ENCODE measurements at places on chromosomes 5 and 9.

DNA sequence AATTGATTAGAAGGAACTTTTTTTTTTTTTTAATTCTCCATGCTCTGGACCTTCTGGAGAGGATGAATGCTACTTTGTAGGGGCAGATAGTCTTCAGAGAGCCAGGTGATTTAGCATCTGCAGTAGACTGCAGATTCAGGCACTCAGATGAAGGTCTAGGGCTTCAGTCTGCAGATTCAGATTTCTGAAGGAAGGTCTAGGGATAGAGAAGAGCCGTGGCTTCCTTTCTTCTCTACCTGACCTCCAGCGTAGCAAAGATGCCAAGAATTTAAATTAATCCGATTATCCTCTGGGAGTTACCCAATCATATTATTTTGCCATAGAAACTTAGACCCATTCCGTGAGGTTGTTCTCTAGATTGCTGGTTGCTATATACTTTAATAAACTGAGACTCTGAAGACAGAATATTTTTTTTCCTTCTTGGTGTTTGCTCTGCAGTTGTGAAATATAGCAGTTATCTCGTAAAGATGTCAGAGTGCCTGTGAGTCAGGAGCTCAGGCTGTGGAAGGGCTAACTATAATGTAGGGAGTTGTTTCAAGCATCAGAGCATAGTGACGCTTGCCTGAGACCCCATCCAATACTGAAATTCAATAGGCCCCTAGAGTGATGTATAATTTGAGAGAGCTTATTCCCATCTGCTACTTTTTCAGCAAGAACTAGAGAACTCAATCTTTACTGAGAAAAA lies 132.7 kb upstream of the SLC12A2 start:
- no peak for DNase-seq

DNA sequence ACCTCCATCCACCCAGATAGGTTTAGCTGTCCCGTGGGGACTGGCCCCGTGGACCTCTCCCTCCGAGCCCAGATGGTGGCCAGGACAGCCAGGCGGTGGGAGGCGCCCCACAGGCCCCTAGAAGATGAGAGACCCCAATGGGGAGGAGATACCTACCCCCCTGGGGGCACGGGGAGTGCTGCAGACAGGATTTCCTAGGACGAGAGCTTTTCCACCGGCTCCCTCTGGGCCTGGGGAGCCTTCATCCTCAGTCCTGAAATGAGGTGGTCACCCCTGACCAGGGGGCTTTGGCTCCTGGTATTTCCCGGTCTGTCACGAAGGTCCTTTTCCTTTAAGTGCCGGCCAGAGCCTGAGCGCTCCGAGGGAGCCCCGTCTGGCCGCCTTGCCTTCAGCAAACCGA lies 46.8 kb downstream of the MRPL36 start:
- DNase-seq, result no peak

GRCh38 chr9:134963546-134963945 lies 45.8 kb upstream of the FCN1 start:
- DNase-seq, result no peak

- DNase-seq, result no peak
Observed at GRCh38 chr5:67089200-67089725, 107.3 kb downstream of the CD180 start.

DNA sequence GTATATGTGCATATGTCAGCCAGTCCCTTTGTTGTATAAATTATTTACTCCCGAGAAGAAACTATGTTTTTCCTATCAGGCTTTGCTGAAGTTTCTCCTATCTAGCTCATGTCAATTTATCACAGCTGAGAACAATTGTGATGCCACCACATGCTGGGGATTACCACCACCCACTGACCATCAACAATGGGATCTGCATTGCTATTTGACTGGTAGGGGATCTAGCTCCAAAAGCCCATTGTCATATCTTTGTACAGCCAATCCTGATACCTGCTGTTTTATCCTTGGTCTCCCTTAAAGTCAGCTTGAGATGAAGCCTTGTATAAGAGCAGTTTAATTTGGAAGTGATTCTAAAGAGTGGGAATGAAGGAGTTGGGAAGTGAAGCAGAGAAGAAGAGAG lies 53.9 kb upstream of the KCNN2 start:
- no peak for DNase-seq

- DNase-seq, result peak; percentile 10
Observed at GRCh38 chr9:123724211-123724796, 205.6 kb downstream of the DENND1A start.

- DNase-seq, result no peak
Observed at GRCh38 chr5:58466939-58467338, 7.1 kb upstream of the PLK2 start.

GRCh38 chr9:129570450-129571297 lies 50.2 kb downstream of the C9orf50 start:
- peak; percentile 89 for DNase-seq

GRCh38 chr5:57231607-57232006 lies 57.7 kb downstream of the GPBP1 start:
- no peak for DNase-seq

- DNase-seq, result no peak
Observed at GRCh38 chr5:15573590-15573989, 73.6 kb downstream of the FBXL7 start.

- DNase-seq, result no peak
Observed at GRCh38 chr5:136128481-136128880, 4.2 kb upstream of the SMAD5 start.

- no peak for DNase-seq
Observed at GRCh38 chr9:69519470-69520240, 152.5 kb downstream of the APBA1 start.

DNA sequence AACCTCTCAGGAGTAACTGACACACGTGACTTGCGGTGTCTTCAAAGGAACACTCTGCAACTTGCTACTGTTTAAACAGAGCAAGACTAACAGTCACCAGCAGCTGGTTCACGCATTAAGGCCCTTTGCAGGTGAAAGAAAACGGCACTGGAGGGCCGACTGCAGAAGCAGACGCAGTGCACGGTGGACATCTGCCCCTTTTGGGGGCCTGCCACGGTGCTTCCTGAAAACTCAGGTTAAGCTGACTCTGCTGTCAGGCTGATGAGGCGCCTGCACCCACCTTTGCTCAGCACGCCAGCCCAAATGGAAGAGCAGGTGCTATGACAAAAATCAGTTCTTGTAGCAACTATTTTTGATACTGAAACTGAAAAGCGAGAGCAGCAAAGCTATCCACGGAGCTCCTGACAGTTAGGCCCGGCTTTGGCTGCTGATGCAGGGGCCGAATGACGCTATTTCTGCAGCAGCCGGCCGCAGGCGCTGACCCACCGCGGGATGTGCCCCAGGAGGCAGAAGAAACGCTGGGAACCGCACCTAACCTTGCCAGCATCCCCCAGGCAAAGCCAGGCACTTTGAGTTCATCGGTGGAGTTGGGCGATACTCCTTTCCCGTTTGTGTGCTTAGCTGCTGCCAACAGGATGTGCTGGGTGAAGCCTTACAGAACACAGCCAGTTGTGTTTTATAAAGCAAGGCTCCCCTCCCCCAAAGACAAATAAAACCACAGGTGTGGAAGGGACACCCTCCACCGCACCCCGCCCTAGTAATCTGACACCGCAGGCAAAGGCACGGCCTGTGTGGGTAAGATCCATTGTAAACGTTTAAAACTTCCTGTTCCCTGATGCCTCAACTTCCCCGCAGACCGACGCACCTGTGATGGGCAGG lies 21.1 kb upstream of the TERT start:
- no peak for DNase-seq

DNA sequence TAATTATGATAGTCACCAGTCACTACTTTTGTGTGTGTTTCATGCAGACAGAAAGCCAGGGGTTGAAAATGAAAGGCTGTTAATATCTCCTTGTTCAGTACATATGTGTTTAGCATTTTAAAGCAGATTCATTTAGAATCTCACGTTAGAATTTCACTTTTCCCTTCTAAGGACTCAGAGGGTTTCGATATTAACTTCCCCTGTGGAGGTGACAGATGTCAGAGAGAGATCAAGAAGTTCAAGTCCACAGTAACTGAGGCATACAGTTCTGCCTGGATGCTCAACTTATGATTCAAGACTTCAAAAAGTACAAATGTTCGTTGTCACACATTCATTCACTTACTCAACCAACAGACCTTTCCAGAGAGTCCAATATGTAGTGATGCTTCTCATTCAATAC lies 251.1 kb downstream of the EBF1 start:
- DNase-seq, result no peak

GRCh38 chr9:72695365-72695764 lies 174.0 kb downstream of the TMC1 start:
- DNase-seq, result no peak

DNA sequence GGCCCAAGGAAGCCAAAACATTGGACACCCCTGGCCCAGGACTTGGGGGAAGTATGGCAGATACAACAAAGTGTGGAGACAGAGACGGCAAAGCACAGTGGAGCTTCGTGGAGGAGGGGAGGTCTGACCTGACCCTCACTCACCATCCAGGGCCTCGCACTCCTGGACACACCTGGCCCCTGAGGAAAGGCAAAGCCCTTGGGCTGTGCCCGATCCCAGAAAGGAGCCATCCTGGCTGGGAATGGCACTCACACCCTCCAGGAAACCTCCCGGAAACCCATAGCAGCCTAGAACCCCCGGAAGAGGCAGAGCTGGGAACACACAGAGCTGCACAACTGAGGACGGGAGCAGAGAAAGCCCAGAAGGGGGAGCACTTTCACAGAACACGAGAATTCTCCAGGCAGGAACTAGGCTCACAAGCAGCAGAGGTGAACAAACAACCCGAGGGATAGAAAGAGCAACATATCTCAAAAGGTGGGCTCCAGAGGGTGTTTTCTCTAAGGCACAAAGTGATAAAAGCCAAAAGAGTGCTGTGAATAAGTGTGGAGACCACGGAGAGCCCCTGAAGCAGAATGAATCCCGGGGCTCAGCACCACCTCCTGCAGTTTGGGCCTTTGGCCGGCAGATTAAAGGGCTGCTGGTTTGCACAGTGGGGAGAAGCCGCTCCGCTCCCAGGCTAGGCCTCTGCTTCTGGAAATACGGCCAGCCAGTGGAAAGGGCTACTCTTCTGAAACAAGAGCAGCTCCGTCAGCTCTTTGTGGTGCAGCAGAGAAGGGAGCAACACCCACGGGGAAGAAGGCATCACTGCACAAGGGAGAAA lies 108.2 kb downstream of the UBE2R2 start:
- DNase-seq, result no peak

DNA sequence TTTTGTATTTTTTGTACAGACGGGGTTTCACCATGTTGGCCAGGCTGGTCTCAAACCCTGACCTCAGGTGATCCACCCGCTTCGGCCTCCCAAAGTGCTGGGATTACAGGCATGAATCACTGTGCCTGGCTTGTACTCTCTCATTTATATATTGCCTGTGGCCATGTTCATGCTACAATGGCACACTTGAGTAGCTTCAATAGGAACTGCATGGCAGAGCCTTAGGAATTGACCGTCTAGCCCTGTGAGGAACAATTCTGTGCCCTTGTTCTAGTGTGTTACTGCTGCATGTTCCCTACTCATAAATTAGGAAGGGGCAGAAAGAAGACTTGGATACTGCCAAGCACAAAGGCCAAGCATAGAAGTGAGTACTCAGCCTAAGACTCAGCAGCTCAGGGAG lies 104.2 kb downstream of the LIFR start:
- no peak for DNase-seq

GRCh38 chr9:99748676-99749075 lies 73.0 kb upstream of the NR4A3 start:
- DNase-seq, result no peak

- DNase-seq, result no peak
Observed at GRCh38 chr5:143586781-143587362, 183.4 kb upstream of the NR3C1 start.

DNA sequence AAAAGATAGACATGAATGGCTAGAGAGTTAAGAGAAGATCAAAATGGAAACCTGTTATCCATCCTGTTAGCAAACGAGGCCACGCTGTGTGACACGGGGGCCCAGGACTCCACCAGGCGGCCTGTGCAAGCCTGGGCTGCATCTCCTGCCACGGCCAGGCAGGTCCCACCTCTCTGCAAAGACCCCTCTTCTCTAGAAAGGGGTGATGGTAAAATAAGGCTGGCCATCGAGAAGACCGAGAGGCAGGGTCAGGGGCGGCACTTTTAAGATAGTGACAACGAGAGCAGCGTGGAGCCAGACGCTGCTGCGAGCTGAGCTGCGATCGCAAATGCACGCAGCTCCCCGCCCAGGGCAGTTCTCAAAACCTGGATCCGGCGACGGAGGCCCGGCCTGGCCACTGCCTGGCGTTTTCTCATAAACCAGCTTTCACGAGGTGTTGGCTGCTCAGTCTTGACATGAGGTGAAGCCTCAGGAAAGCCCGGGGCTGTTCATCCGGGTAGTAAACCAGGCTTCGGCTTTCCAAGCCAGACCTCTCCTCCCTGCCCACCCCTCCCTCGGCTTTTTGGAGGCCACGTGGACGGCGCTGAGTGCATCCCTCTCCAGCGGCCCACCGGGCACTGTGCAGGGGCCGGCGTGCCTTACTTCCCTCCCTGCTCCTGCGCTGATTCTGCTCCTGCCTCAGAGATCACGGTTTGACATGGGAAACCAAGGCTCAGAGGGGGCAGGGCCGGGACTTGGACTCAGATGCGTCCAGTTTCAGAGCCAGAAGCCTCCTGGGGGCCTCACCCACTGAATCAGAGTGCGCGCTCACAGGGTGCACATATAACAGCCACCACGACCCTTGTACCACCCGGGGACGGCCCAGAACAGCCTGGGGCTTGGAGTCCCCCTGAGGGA lies 151.6 kb upstream of the PHYKPL start:
- no peak for DNase-seq

- DNase-seq, result no peak
Observed at GRCh38 chr9:38144421-38144820, 75.4 kb upstream of the SHB start.

- DNase-seq, result no peak
Observed at GRCh38 chr5:1162276-1162675, 39.1 kb upstream of the SLC6A19 start.

DNA sequence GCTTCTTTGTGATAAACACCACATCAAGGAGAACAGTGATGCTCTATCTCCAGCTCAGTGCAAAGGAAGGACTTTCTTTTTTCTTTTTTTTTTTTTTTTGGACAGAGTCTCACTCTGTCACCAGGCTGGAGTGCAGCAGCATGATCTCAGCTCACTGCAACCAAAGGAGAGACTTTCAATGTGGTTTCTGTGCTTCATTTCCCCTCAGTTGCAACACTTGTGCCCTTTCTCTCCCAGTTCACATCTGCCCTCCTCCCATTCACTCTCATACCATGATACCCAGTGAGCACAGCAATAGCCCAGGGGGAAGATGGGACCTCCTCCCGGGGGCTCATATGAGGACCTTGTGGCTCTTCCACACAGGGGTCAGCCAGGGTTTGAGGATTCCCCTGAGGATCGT lies 110.0 kb downstream of the MTRR start:
- DNase-seq, result no peak

DNA sequence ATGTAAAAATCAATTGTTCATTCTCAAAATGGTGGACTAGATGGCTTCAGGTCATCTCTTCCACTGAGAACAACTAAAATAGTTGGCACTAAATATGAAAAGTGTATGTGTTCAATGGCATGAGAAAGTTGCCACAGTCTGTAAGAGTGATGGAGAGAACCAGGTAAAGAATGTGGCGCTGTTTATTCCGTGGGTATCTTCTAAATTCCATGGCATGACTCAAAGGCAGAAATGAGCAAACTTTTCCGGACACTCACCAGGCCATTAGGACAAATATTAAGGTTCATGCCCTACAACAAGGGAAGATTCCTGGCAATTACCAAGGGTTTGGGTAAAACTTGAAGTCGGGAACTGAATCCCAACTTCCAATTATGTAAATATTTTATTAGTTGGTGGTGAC lies 825.4 kb upstream of the CDH6 start:
- DNase-seq, result no peak
